BE2C (cell line): ENCODE measurements at places on chromosomes 7 and 10.

DNA sequence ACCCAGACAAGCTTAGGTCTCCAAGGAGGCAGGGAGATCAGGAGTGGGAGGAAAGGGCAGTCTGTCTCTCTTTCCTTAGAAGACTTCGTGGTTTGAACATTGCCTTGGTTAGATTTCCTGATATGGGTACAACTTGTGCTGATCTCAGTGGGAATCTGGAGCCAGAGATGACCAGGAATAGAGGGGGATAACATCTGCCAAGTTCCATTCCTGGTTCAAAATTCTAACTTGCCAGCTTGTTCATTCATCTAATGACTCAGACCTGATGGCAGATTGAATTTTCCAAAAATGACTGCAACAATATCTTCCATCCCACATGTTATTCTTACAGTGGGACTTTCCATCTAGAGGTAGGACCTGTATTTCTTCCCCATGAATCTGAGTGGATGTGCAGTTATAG, 394.3 kb upstream of the PODXL start:
- DNase-seq = no peak

DNA sequence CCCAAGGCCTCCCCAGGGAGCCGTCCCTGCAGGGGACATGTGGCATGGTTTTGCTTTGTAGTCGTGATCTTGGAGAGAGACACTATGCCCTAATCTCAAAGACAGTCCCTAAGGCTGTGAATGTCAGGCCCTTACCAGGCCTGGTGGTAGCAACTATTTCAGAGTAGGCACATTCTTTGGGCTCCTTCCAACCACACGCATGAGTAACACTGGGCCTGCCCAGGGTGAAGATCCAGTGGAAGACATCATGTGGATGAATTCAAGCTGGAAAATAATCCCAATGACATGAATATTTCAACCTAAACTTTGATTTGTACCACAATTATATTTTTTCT, 39.5 kb upstream of the INSIG1 start:
- no peak for DNase-seq

GRCh38 chr10:78952030-78952429, 116.7 kb upstream of the ZMIZ1 start:
- no peak for DNase-seq

DNA sequence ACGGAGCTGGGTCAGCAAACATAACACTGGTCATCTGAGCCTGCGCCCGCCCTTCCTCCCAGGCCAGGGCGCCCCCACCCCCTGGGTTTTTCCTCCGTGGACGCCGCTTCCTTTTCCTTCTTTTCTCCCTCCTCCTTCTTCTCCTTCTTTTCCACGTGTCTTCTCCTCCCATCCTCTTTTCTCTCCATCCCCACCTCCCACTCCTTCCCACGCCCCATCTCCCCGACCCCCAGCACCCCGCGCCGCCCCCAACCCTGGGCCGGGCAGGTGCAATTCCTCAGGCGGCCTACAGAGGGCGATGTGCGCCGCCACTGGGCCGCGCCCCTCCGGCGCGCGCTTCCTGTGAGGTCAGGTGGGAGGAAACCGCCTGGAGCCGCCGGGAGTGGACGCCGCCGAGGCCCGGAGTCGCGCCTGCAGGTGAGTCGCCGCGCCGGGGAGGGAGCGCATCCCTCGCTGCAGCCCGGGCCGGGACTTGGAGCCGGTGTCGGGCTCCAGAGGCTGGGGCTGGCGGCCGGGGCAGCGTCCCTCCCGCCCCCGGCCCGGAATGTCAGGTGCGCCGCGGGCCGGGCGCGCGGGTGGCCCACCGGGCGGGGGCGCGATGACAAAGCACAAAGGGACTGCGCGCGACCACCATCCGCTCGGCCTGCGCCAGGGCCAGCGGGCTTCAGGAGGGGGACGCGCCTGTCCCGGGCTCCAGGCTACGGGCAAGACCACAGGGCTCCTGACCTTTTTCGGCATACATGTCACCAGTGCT, at the start of gene FAM241B:
TSS of gene FAM241B (plus strand) at position 351 of the 754 bp plus-strand sequence. CDS start 1,497 bp downstream, outside the sequence.
- peak; percentile 79 for DNase-seq

DNA sequence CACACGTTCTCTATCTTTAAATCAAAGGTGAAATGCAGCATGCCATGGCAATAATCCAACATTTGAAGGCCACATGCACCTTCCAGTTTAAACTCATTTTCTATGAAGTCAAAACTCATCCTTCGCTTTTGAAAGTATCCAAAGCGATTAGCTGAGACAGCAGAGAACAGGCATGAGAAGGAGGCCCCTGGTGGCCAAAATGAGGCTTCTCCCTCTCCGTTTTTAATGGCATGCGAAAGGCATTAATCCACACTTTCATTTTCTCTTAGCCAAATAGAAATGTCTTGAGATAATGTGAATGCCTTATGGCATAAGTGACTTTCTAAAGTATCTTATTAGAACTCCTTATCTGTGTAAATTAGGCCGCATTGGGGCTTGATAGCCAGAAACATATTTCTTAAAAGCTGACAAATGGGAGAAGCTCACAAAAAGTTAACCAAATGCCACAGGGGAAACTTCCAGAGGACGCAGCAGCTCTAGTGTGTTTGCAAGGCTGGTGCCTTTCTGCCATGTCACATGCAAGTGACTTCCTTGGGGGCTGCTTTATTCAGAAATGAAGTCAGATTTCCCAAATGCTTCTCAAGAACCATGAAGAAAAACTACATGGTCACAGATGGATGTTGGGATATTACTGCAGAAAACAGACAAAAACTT, 1189.6 kb downstream of the SORCS1 start:
- DNase-seq = no peak

DNA sequence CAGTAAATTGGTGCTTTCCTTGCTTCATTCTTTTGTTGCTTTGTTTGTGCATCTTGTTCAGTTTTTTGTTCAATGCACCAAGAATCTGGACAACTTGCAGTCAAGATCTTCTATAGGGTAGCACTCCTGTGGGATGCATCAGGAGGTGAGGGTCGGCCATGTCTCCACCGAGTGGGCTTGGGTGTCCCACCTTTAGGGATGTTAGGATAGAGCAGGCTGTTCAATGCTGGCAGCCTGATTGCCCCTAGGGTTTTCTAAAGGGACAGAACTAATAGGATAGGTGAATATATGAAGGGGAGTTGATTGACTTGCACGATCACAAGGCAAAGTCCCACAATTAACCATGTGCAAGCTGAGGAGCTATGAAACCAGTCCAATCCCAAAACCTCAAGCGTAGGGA, 109.9 kb downstream of the GLRX3 start:
- no peak for DNase-seq

DNA sequence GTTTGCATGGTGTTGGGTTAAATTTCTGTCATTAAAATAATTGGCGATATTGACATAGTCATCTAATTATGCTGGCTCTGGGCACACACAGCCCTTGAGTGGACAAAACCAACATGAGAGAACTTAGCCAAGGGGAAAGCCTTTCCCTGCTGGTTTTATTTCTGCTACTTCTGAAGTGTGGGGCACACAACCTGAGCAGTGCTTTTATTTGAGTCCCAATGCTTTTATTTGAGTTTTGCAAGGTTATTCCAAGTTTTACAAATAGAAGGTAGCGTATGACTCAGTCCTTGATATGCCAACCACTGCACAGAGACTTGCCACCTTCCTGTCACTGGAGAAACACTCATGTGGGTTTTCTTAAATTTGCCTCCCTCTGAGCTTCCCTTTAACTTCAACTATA, 145.7 kb downstream of the EGFR start:
- DNase-seq = no peak

DNA sequence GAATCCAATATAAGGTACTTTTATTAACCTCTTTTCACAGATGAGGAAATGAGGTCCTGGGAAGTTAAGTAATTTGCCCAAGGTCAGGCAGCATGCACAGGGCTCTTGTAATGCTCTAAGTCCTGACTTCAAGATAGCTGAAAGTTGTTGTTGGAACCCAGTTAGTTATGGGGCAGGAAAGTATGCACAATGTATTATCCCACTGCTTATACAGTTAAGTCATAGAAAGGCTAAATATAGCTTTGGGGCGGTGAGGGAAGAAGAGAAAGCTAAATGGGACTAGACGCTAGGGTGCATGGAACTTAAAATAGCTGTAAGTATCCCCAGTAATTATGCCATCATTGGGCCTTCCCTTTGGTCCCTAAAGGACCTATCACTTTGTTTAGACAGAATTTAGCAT, 9.2 kb downstream of the GLCCI1 start:
- DNase-seq = no peak

DNA sequence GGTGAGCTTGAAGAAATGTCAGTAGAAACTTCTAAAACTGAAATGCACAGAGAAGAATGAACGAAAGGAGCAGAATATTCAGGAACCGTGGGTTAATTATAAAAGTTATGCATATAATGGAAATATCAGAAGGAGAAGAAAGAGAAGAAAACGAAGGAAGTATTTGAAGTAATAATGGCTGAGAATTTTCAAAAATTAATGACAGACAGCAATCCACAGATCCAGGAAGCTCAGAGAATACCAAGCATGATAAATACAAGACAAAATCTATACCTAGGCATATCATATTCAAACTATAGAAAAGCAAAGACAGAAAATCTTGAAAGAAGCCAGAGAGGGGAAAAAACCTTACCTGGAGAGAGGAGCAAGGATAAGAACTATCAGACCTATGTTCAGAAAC, 16.5 kb upstream of the MCM10 start:
- DNase-seq = no peak

GRCh38 chr7:47501406-47501805, 80.5 kb downstream of the TNS3 start:
- DNase-seq = no peak

DNA sequence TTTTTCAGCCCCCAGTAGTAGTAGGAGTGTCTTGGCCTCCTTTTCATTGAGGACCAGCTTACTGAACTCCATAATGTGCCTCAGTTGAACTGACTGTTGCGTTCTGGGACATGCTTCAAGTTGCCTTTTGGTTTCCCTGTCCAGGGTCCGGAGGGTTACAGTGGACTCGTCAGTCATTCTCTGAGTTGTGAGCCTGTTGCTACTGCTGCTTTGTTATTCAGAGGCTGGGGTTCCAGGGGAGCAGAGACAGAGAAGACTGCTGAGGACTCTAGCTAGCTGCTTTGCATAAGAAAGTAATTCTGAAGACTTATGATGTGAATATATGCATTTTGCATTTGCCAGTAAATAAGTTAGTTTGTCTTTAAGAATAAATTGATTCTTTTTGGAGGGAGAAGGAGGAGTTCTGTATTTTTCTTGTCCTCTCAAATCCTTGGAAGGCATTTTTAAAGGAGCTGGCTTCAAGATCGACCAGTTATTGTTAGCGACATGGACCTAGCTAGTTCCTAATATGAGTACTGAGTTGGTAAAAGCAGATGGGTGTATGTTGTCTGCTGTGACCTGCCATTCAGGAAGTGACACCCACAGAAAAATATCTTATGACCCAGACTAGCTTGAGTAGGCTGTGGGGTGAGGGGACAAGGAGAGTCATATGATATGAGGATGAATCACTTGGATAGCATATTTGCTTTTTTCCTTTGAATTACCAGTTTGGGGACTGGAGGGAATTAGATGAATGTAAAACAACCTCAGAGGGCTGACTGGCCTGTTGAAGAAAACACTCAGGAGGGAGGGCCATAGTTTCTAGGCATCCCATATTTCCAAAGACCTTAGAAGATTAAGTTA, 8.3 kb downstream of the PI4K2A start:
- no peak for DNase-seq

DNA sequence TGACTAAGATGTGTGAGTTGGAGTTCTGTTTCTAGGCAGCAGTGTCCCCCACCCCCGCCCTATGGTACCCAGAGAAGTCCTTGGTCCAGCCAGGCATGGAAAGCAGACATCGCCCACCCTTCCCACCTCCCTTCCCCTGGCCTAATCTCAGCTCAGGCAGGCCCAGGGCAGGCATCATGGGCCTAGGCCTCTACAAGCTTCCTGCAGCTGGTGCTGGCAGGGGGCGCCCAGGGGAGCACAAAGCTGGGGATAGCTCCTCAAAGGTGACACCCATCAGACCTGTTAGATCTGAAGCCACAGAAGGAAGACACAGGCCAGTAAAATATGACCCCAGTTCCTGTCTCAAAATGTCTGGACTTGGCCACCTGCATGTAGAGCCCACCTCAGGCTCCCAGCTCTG, 18.9 kb upstream of the UNC5B start:
- no peak for DNase-seq

DNA sequence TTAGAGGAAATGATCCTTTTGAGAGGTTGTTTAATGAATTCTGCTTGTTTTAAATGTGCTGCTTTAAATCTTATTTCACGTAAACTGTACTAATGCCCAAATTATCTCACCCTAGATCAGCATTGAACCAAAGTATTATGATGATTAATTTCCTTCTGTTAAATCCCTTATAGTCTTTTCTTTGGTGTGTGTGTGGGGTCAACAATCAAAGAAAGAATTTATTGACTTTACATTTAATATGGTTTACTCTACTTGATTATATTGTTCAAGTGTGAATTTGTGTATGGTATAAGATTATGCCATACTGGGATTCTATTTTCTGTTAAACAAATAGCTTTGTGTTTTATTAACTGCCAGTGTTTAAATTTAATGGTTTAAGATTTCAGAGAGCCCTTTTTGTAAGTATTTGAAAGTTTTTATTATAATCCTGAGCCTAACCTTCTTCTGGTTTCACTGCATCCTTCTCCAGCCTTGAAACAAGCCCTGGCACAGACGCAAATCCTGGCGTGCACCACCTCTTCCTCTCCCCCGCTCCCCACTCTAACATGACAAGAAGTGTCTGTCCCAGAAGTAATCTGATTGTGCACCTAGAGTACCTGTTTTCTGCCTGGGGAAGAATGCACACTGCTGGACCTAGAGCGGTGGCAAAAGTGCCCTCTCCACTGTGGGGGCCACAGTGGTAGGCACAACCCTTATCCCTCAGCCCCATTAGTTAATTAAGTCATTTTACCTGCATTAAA, 70.6 kb downstream of the KAT6B start:
- no peak for DNase-seq

DNA sequence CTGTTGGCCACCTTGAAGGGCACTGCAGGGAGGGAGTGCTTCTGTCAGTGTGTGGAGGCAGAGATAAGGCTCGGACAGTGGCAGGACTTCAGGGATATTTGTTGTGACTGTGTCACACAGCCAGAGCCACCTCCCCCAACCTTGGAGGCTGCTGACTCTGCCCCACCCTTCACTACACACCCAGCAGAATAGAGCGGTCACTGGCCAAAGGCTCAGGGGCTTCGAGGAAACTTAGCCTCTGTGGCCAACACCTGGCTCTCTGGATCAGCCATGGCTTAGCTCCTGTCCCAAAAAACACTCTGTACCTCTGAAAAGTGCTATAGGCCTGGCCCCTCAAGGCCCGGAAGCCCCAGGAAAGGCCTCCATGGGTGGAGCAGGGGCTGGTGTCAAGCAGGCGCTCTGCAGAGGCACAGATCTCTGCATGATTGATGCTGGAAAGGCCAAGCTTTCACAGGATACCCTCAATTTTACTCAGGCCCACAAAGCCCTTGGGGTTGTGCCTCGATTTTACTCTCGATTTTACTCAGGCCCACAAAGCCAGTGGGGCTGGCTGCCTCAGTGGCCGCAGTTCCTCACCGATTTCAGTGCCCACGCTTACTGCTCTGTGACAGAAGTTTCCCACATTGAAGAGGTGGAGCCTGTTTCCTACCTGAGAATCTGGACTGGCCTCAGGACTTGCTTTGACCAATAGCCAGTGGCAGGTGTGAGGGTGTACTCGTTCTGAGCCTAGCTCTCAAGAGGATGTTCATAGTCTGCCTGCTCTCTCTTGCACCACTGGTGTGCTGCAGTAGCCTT, 113.2 kb upstream of the GPR26 start:
- DNase-seq = no peak
